ENCODE measurements at places on chromosomes 11 and 22. TPM values are rescaled to one million over a fixed set of nuclear protein-coding genes. Genes with fewer than 3 reads are reported as not detected.

Gene SVIP
- 7.5 TPM for total RNA-seq

Gene SYT12
- total RNA-seq: 4.8 TPM

- no peak for DNase-seq
These were observed 1.6 kb downstream of the BRD1 start for GRCh38 chr22:49825944-49826602.

Gene FIBIN
- total RNA-seq: 0.91 TPM

Gene SPA17
- 0.86 TPM for total RNA-seq
